ENCODE measurements at places on chromosomes 3 and 15.

DNA sequence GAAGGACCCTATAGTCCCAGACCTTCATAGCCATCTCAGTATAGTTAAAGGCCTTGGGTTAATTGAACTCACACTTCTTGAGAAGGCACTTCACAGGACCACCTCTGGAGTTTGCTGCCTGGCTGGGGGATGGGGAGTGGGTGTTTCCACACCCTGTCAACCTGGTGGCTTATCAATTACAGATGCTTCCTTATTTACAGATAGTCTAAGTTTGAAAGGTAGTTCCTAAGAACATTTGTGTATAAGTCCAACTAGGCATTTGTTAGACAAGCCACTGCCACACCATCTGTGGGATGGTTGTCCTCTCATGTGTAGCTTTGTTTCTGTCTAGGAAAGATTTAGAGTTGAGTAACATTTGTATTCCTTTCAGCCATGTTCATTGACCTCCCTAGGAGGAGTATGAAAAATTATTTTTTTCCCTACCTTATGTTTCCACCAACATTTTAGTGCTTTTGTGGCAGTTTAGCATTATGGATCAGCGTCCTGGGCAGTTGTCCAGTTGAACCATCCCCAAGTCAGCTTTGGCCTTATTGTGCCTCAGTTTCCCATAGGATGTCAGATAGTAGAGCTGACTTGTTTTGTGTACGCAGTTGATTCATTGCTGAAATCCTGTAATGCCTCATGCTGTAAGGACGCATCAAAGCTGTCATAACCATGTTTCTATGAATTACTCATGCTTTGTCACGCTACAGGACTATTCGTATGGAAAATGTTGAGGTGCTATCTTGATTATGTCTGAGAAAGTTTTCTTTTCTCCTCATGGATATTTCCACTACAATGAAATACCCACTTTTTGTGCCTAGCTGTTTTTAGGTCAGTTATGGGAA, 21.2 kb upstream of the SIAH2 start:
- no peak for DNase-seq

- no peak for DNase-seq
Measured at GRCh38 chr15:27330326-27330725, 359.3 kb downstream of the GABRG3 start.

DNA sequence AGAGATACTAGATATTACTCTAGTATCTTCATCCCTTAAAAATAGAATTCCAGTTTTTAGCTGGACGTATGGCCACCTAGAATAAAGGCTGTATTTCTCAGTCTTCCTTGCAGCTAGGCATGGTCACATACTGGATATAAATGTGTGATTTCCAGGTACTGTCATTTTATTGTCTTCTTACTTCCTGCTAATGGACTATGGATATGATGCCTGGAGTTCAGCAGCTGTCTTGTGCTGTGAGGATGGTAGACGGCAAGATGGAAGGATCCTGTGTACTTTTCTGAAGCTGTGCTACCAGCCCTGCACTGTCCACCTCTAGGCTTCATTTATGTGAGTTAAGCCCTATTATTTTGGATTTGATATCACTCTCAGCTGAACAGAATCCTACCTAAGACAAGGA, 83.4 kb downstream of the EBLN2 start:
- no peak for DNase-seq

DNA sequence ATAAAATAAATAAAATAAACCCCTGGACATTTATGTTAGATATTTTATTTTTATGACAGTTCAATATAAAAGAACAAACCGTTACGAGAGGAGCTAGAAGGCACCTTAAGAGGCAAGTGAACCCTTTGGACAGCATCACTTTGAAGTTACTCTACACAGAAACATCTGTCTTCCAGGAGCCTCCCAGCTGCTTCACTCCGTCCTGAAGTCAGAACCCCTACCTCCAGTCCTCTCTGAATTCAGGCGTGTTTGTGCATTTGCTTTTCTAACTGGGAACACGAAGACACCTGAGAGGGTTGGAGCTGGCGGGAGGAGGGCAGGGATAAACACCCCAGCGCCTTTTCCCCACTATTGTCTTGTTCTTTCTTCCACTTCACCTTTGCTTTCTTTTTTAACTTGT, 46.2 kb downstream of the CMTM7 start:
- no peak for DNase-seq

- DNase-seq = no peak
Measured at GRCh38 chr3:179768080-179768479, 115.2 kb downstream of the USP13 start.

- no peak for DNase-seq
Measured at GRCh38 chr3:147651107-147651778, 242.1 kb downstream of the ZIC1 start.

GRCh38 chr3:28590860-28591259, 242.2 kb upstream of the AZI2 start:
- DNase-seq = no peak

GRCh38 chr3:94011233-94011711, 17.1 kb downstream of the STX19 start:
- no peak for DNase-seq

GRCh38 chr3:8110966-8111798, 390.4 kb upstream of the LMCD1 start:
- DNase-seq = peak; percentile 64

GRCh38 chr3:87268646-87269211, 7.7 kb downstream of the POU1F1 start:
- DNase-seq = no peak

DNA sequence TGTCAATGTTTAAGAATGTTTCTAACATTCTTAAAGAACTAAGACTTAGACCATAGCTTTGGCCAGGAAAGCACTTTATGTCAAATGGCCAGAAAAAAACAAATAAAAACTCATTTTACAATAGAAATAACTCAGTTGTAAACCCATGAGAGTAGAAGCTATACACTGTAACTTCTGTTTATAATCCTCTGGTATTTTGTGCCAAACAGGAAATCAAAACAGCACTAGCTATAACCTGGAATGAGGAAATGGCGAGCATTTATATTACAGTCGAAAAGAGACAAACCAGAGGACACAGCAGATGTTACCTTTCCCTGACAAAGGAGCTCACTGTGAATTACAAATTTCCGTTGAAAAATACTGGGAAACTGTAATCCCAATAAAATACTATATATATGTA, 10.3 kb downstream of the GK5 start:
- no peak for DNase-seq

GRCh38 chr3:50408443-50408944, 49.2 kb upstream of the TMEM115 start:
- DNase-seq = no peak

GRCh38 chr3:155211940-155212339, 81.5 kb downstream of the STRIT1 start:
- no peak for DNase-seq

- no peak for DNase-seq
Measured at GRCh38 chr3:72190050-72190449, 405.1 kb upstream of the PROK2 start.

DNA sequence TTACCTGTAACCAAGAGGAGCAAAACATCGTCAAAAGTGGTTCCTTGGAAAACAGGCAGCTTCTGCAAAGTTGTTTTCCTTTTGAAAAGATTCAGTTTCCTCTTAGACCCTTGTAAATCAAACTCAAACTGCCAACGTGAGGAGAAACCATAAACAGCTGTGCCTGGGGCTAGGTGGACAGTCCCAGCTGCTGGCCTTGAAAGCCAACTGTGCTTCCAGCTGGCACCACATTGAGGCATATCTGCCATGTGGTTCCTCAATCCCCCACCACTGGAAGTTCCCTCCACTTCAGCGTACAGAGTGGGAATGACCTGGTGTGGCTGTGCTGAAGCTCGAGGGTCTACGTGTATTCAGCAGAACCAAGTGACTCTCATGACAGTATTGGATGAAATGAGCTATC, 40.9 kb downstream of the HRH1 start:
- DNase-seq = no peak

- no peak for DNase-seq
Measured at GRCh38 chr3:61729038-61729634, 167.8 kb downstream of the PTPRG start.

- DNase-seq = no peak
Measured at GRCh38 chr3:103991461-103992115, 1375.1 kb upstream of the ALCAM start.

DNA sequence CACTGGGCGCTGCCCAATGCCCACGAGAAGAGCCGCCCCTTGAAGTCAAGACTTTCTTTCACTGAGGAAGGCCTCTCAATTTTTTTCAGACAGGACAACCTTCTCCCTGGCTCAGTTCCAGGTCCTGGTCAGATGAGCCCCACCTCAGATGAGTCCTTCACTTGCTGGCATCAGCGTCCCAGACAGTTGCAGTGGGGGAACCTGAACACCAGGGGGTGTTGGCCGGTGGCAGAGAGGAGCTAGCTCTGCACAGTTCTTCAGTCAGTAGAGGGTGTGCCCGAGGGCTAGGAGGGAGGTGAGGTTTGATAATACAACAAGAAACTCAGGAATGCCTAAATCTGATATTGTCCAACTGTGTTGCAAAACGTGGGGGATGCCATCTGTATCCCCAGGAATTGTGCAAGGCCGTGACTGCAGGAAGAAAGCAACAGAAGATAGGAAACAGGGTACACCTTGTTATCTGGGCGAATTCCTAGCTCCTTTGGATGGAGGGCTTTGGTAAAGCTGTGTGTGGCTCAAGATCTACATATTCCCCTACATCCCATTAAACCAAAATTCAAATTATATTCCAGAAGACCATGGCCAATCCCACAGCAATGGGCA, 34.3 kb downstream of the CCR3 start:
- peak; percentile 40 for DNase-seq

GRCh38 chr15:63877713-63878271, 44.0 kb upstream of the HERC1 start:
- no peak for DNase-seq

GRCh38 chr15:63157891-63158431, 684 bp upstream of the RPS27L start:
- DNase-seq = peak; percentile 74

DNA sequence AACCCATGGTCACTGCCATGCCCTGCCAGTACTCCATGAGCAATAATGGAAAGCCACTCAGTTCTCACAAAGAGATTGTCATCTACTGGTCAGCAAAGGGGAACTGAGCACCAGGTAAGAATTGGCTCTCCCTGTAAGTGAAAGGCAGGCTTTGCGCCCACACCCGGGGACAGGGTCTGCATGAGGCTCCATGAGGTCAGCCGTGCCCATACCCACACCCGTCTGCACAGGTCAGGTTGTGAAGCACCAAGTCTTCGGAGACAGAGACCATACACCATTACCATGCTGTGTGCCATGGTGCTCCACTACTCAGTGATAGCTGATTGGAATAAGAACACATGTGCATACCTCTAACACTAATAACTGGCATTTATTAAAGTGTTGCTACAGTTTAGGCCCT, 322.9 kb downstream of the EPHB1 start:
- DNase-seq = no peak

- no peak for DNase-seq
Measured at GRCh38 chr3:24480497-24480896, 14.2 kb downstream of the THRB start.

- DNase-seq = no peak
Measured at GRCh38 chr3:151837057-151837456, 23.1 kb downstream of the AADAC start.

All from tibial artery (tissue), 4 donors.